ENCODE measurements at places on chromosomes 7 and 10.

- DNase-seq: no peak
Observed at GRCh38 chr10:98090822-98091221, 43.6 kb upstream of the R3HCC1L start.

DNA sequence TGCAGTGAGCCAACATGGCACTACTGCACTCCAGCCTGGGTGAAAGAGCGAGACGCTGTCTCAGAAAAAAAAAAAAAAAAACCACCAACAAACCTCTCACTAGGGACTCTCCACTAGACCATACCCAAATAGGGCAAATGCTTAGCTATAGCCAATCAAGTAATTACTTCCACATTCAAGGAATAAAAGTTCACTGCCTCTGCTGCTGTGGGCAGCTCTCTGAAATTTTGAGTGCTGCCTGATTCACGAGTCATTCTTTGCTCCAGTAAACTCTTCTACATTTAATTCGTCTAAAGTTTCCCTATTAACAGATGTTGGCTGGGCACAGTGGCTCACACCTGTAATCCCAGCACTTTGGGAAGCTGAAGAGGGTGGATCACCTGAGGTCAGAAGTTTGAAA, 4.7 kb upstream of the NRBF2 start:
- DNase-seq: no peak

DNA sequence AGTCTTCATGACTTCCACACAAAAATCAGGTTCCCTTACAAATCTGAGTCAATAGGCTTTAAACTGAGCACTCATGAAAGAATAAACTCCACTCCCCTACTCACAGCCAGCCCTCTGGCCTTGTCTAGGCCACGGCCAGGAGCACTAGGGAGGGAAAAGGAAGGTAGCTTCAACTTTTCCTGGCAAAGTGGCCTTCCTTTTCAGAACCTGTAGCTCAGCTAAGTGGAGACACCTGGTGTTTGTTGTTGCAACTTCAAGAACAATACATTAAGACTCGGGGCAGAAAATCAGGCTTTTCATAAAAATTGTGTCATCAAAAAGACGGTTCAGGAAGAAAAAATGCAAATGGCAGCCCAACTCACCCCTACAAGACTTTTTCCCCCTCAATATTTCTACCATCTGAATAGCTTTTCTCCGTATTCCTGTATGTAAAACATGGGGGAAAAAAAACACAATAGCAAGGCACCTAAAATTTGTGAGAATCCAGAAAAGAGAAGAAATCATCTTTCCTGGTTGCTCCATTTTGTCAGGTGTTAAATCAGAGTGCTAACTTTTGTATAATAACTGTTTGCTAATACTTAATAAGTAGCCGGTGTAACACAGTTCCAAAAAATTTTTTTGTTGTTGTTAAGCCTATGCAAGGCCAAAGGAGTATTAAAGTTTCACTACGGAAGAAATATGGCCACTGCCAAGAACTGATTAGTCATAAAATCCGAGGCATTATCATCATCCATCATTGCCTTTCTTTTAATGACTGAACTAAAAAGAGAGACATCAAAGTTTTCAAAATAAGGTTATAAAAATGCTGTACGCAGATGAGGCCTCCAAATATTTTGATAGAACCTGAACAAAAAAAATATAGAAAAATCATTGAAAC, 66.2 kb upstream of the ARID5B start:
- DNase-seq: no peak

- DNase-seq: no peak
Observed at GRCh38 chr10:25938405-25938804, 4.4 kb downstream of the MYO3A start.

GRCh38 chr7:116324582-116324981, 114.2 kb downstream of the TES start:
- no peak for DNase-seq

GRCh38 chr7:85336086-85336485, 149.2 kb upstream of the SEMA3D start:
- no peak for DNase-seq

DNA sequence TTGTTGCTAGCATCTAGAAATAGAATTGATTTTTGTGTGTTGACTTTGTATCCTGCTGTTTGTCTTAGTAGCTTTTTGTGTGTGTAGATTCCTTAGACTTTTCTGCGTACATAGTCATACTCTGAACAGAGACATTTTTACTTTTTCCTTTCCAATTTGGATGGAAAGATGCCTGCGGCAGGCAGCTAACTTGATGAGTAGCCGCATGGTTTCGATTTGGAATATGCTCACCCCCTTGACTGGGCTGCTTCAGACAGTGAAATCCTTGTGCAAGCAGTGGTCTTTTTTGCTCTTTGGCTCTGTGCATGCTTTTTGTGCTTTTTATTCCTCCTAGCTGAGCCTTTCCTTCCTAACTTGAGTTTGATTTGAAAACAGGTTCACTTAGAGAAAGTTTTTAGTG, 71.8 kb downstream of the HHEX start:
- no peak for DNase-seq

Data from stimulated activated CD8-positive, alpha-beta memory T cell treated with anti-CD3 and anti-CD28 coated beads, Interleukin-15, amount 100 ng/mL, for 1 hour (primary cell).